ENCODE measurements at places on chromosomes 3 and 15.

- peaks cover 28% of the 10 kb centered on the region for H3K4me1 ChIP-seq
- no peaks in the 10 kb centered on the region for H3K27me3 ChIP-seq
- H3K27ac ChIP-seq = no peak overlapping the region
- no peak for DNase-seq
Measured at GRCh38 chr15:73602992-73603391, 30.2 kb downstream of the NPTN start.

DNA sequence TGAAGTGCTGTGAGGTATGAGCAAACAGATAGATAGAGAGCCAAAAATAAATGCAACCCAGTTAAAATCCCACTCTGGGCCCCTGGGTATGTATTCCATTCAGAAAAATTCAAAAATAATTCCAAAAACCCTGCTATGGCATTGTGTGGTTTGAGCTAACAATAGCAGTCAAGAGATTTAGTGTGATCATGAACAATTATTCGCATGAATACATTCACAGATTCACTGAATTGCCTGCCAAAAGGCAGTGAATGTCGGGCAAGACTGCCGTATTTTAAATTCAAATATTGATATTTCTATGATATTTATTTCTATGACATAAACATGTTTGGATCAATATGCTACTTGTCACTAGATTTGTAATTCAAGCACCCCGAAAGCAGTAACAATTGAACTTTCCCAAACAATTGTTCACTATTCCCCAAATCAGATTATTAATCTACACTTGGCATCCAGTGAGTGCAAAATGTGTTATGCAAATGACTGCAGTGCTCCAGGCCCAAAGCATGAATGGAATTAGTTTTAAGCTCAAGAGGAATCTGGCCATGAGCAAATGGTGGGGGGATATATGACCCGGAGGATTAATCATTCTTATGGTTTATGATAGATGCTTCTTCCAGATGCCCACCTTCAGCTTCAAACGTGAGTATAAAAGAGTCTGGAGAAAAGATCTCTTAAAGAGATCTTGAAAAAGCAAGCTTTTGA is 417.0 kb upstream of the MEIS2 start:
- H3K4me3 ChIP-seq = no peak overlapping the region
- DNase-seq = no peak
- H3K36me3 ChIP-seq = no peaks in the 10 kb centered on the region
- no peaks in the 10 kb centered on the region for H3K27me3 ChIP-seq
- H3K4me1 ChIP-seq = no peaks in the 10 kb centered on the region

DNA sequence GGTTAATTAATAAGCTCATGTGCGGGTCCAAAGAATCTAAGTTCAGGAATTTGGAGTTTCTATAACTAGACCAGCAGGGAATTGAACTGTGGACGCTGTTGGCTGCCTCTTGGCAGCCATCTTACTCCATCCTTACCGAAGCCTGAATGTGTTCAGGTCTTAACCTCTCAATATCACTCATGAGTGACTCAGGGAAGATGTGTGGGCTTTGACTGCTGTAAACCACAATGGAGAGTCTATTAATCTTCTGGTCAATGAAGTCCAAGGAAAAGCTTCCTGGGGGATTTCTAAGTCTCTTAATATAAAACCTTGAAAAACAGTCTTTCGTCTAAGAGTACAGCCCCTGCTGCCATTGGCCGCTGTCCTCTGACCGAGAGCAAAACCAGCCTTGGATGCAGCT is 46.7 kb upstream of the OXTR start:
- no peak overlapping the region for H3K4me3 ChIP-seq
- DNase-seq = no peak
- H3K4me1 ChIP-seq = no peaks in the 10 kb centered on the region

DNA sequence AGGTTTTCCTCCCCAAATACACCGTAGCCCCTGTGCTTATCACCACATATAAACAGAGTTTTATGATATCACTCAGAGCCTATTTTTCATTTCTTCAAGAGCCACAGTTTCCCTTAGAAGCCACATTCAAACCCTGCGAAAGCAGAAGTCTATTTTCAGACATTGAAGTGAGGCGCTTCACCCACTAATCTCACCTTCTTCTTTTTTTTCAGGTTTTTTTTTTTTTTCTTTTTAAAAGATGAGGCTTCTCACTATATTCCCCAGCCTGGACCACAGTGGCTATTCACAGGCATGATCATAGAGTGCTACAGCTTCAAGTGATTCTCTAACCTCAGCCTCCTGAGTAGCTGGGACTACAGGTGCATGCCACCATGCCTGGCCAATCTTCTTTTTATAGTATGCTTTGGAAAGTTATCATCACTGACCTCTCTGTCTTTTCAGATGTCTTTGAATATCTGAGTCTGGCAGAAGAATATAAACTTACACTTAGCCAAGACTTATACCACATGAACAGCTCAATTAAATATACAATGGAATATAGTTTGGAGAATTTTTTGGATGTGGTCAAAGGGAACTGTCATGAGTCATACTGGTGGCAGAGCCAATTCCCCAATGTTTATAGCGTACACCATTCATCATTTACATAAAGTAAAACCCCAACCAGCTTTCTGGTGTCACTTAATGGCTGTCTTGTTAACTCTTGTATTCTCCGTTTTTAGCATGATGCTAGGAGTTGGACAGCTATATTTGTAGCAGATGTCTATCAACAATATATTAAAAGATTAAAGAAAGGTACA is 59.7 kb upstream of the CCDC50 start:
- no peak for DNase-seq
- H3K4me1 ChIP-seq = no peaks in the 10 kb centered on the region
- H3K4me3 ChIP-seq = no peak overlapping the region
- H3K27ac ChIP-seq = no peak overlapping the region

- DNase-seq = no peak
- no peak overlapping the region for H3K4me3 ChIP-seq
- no peaks in the 10 kb centered on the region for H3K36me3 ChIP-seq
Measured at GRCh38 chr3:194592798-194593752, 40.1 kb downstream of the TMEM44 start.

- DNase-seq = no peak
- H3K4me1 ChIP-seq = no peaks in the 10 kb centered on the region
- no peaks in the 10 kb centered on the region for H3K36me3 ChIP-seq
- H3K27ac ChIP-seq = no peak overlapping the region
Measured at GRCh38 chr3:99586701-99587100, 51.7 kb upstream of the COL8A1 start.

DNA sequence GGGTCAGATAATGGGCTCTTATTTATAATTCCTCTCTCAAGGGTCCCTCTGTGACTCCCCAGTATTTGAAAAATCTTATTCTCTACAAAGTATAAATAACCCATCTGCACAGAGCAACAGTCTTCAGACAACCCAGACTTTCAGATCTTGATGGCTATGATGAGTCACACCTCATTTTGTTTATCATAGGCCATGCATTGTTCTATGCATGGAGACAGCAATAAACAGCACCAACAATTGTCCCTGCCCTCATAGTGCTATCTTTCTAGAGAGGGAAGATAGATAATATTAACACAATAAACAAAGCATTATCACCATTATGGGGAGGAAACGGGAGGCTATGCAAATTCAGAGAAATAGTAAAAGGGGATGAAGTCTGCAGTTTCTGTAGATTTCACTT is 13.4 kb downstream of the FHIT start:
- DNase-seq = no peak
- H3K27me3 ChIP-seq = no peaks in the 10 kb centered on the region
- no peak overlapping the region for H3K4me3 ChIP-seq
- H3K4me1 ChIP-seq = no peaks in the 10 kb centered on the region

DNA sequence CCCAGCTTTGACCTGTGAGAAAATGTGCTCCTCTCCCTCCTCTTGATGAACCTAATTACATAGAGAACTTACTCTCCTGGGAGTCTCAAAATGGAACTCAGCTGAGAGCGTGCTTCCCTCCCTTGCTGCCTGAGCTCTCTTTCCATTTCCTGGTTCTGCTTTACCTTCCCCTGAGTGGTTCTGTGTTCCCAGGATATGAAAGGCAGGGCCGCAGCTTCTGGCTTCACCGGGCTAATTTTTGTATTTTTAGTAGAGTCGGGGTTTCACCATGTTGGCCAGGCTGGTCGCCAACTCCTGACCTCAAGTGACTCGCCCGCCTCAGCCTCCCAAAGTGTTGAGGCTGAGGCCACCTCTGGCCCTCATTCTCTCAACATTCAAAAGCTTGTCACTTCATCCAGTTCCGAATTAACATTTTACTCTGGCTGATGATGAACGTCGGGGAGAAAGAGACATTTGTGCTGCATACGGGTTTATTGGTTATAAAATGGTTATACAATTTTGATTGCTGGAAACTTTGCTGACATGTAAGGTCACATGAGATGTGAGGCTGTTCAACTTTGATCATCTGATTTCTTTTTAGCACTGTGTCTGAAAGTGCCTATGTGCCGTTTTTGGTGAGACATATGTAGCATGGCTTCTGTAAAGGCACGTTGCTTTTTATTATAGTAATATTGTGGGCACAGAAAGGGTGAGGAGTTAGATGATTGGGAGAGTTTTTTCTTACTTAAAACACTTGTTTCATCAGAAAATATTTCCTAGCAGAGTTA is 6.6 kb downstream of the PLS1 start:
- H3K4me3 ChIP-seq = no peak overlapping the region
- no peak overlapping the region for H3K27ac ChIP-seq
- H3K27me3 ChIP-seq = no peaks in the 10 kb centered on the region
- no peaks in the 10 kb centered on the region for H3K4me1 ChIP-seq

GRCh38 chr15:33016405-33017024 is 178.0 kb downstream of the FMN1 start:
- no peak overlapping the region for H3K4me3 ChIP-seq
- no peak for DNase-seq
- H3K27me3 ChIP-seq = peaks cover 1% of the 10 kb centered on the region
- no peaks in the 10 kb centered on the region for H3K36me3 ChIP-seq
- no peak overlapping the region for H3K27ac ChIP-seq

DNA sequence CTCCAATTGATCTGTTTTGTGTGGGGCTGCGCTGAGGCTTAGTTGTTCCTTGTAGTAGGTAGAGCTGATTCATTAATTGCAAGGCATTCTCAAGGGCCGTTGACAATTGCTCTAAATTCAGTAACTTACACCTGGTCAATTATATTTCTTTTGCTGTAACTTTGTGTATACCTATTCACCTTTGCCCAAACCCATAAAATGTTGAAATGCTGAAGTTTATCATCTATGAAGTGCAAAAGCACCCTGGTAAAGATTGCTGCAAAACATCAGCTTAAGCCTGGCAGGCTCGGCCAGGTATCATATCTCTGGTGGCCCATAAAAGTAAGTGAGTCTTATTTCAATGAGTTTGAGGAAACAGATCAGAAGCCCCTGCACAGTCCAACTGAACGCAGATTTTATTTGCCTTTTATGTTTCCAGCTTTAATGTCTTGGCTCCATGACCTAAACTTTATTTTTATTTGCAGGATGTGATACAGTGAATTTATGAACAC is 203.6 kb upstream of the SLCO3A1 start:
- H3K4me1 ChIP-seq = no peaks in the 10 kb centered on the region
- no peak overlapping the region for H3K27ac ChIP-seq
- H3K36me3 ChIP-seq = no peaks in the 10 kb centered on the region

DNA sequence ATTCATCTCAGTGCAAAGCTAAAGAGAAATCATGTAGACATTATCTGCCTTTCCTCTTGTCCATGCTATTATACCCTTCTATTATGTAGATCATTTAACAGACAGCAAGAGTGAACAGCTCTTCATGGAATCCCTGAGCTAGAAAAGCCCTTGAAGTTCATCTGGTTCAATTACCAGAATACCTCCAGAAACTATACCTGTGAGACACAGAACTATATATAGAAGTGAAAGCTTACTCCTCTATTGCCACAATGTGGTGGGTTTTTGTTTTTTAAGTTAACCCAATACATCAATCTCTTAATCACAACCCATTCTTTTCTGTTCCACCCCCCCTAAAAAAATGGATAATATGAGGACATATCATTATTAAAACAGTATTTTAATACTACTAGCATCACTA is 347.7 kb downstream of the PLCL2 start:
- H3K27me3 ChIP-seq = no peaks in the 10 kb centered on the region
- no peaks in the 10 kb centered on the region for H3K4me1 ChIP-seq
- no peak overlapping the region for H3K27ac ChIP-seq
- H3K36me3 ChIP-seq = no peaks in the 10 kb centered on the region
- H3K4me3 ChIP-seq = no peak overlapping the region

DNA sequence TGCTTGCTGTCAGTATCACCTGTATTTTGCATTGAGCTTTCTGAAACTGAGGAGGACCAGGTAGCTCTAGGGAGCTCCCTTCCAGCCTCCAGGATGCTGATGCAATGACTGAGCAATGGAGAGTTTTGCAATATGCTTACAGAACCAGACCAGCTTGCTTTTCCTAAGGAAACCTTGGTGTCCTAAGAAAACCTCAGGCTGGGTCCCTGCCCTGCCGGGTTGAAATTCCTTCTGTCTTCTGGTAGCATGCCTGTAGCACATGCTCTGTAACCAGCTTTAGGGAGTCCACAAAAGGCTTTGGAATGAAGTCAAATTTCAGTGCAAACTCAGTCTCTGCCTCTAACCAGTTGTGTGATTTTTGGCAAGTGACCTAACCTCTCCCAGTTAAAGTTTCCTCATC is 65.8 kb upstream of the GSK3B start:
- H3K27ac ChIP-seq = no peak overlapping the region
- no peaks in the 10 kb centered on the region for H3K4me1 ChIP-seq
- no peaks in the 10 kb centered on the region for H3K27me3 ChIP-seq
- no peaks in the 10 kb centered on the region for H3K36me3 ChIP-seq
- DNase-seq = no peak
- no peak overlapping the region for H3K4me3 ChIP-seq

GRCh38 chr3:108486941-108487340 is 23.5 kb downstream of the MYH15 start:
- no peak overlapping the region for H3K27ac ChIP-seq
- no peaks in the 10 kb centered on the region for H3K27me3 ChIP-seq
- H3K4me1 ChIP-seq = peaks cover 9% of the 10 kb centered on the region
- H3K36me3 ChIP-seq = no peaks in the 10 kb centered on the region
- DNase-seq = no peak

GRCh38 chr3:7843441-7843840 is 658.2 kb upstream of the LMCD1 start:
- DNase-seq = no peak
- no peaks in the 10 kb centered on the region for H3K4me1 ChIP-seq
- H3K4me3 ChIP-seq = no peak overlapping the region
- H3K27me3 ChIP-seq = no peaks in the 10 kb centered on the region
- H3K36me3 ChIP-seq = no peaks in the 10 kb centered on the region

DNA sequence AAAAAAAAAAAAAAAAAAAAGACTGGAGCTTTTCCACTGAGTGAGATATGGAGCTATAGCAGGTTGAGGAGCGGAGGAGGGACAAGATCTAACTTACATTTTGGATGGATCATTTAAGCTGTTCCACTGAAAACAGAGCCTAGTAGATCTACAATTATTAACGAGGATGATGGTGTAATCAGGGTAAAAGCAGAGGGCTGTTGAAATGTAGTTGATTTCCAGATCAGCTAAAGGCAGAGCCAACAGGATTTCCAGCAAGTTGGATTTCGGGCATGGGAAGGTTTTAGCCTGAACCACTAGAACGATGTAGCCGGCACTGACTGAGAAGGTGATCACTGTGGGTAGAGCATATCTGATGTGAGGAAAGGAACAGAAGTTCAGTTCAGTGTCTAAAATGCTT is 360.7 kb downstream of the EPHB1 start:
- no peaks in the 10 kb centered on the region for H3K36me3 ChIP-seq
- H3K4me3 ChIP-seq = no peak overlapping the region
- H3K27ac ChIP-seq = no peak overlapping the region
- H3K4me1 ChIP-seq = peaks cover 3% of the 10 kb centered on the region
- DNase-seq = no peak
